ENCODE measurements at places on chromosomes 1 and 21.

- no peak for DNase-seq
These were observed 4.6 kb upstream of the CLCA2 start for GRCh38 chr1:86419277-86419903.

- DNase-seq: no peak
These were observed 40.1 kb downstream of the TLR5 start for GRCh38 chr1:223102797-223103533.

- peak; percentile 81 for DNase-seq
These were observed 6.7 kb upstream of the PTPN14 start for GRCh38 chr1:214557952-214558735.

DNA sequence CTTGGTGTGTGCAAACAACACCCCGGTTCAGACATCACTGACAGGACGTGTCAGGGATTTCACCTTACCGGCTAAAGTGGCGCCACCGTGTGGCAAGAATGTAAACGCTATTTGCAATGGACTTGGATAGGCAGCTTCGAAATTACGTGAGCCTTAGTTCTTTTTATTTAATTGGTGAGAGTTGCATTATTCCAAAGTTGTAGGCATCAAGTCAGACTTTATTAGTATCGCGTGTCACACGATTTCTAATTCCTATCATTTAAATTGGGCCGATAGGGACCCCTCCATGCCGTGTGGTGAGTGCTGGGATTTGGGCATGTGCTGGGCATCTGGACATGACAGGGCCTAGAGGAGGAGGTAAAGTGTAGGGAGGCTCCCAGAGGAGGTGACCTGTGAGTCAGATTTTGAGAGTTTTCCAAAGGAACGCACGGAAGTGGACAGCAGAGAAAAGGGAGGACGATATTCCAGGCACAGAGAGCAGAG is 14.5 kb upstream of the CPT2 start:
- DNase-seq: peak; percentile 76

- DNase-seq: no peak
These were observed 68.4 kb upstream of the DPYD start for GRCh38 chr1:97989094-97989680.

DNA sequence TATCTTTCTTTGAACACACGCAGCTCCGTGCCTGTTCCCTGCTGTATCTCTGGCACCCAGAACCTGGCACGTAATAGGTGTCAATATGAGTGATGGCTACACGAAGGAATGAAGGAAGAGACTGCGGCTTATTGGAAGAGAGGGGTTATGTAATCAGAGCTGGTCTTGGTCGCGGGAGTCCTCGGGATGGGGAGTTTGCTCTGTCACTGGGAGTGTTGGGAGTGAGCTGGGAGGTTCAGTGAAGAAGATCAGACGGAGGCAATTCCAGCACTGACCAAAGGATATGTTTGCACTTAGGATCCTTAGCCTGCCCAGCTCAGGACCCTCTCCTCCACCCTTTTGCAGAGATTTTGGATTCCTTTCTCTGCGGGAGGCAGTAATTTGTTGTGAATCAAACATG is 709.1 kb downstream of the PTPRU start:
- DNase-seq: no peak

- DNase-seq: no peak
These were observed 30.9 kb downstream of the LRRC8B start for GRCh38 chr1:89555550-89555949.

Data from fibroblast of skin of back (primary cell).